ENCODE measurements at places on chromosomes 5 and 9.

- DNase-seq = no peak
Observed at GRCh38 chr5:171275841-171276544, 33.1 kb upstream of the TLX3 start.

- DNase-seq = no peak
Observed at GRCh38 chr5:74440341-74440740, 200.2 kb downstream of the ENC1 start.

- no peak for DNase-seq
Observed at GRCh38 chr5:17204133-17204489, 13.3 kb upstream of the BASP1 start.

DNA sequence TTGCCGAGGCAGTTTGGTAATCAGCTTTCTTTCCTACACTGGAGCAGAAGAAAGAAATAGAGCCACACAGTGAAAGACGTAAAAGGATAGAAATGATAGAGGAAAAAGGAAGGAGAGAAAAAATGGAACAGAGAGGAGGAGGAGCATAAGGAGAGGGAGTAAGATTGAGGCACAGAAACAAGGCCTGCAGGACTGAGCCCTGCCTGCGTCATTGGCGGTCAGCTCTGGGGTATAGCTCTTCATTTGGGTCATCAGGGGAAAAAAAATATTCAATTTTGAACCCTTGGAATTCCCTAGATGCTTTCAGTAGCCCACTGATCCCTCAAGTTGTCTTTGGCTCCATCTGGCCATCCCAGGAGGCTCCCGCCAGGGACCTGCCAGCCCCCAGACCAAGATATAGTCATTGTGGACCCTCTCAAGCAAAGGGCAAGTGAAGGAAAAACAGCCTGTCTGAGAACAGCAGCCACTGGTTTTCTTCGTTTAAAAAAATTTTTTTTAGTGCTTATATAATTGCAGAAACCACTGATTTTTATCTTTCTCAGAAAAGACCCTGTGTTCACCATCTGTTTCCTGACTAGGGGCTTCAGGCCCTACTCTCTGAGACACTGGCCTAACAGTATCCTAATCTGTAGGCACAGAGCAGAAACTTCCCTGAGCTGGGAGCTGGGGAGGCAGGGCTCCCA, 31.3 kb upstream of the MATR3 start:
- no peak for DNase-seq

GRCh38 chr9:85178474-85178873, 508.9 kb downstream of the NTRK2 start:
- DNase-seq = no peak

- no peak for DNase-seq
Observed at GRCh38 chr5:119037496-119038215, 33.2 kb upstream of the DMXL1 start.

DNA sequence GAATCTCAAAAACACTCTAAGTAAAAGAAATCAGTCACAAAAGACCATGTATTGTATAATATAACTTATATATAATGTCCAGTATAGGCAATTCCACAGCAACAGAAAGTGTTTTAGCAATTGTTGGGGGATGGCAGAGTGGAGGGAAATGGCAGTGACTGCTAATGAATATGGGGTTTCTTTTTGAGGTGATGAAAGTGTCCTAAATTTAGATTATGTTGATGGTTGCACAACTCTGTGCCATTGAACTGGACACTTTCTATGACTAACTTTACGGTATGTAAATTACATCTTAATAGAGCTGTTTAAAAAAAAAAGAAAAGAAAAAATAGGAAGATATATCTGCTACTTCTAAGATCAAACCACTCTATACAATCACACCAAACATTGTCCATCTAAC, 124.9 kb upstream of the ZNF462 start:
- DNase-seq = no peak

- no peak for DNase-seq
Observed at GRCh38 chr5:138712324-138712723, 40.9 kb upstream of the CTNNA1 start.

GRCh38 chr9:82115331-82115730, 126.8 kb downstream of the SPATA31D1 start:
- no peak for DNase-seq

- no peak for DNase-seq
Observed at GRCh38 chr9:100756217-100756616, 178.3 kb downstream of the CAVIN4 start.

- DNase-seq = no peak
Observed at GRCh38 chr9:133505901-133506652, 18.7 kb downstream of the MYMK start.

GRCh38 chr9:21711504-21711903, 90.9 kb upstream of the MTAP start:
- no peak for DNase-seq

DNA sequence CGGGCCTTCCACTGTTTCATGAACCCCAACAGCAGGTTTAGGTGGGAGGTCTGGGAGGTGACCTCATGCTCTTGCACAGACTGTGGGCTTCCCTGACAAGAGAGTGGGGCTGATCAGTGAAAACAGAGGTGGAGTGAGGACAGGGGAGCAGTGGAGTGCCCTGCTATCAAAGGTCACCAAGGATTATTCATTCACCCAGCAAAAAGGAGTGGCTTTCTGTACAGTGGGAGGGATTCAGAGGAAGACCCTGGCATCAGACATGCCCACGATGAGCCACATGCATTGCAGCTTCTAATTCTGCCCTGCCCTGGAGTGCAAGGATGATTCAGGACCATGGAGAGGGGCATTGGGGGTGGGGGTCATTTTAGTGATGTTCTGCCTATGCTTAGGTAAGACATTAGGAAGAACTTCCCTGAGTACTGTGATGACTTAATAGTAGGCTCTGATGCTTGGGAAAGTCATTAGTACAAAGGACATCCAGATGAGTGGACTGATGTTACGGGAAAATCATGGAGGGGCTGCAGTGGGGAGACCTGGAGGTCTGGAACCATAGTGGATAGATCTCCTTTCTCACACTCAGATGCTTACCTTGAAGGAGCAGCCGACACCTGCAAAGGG, 12.8 kb downstream of the TRAF1 start:
- DNase-seq = no peak

GRCh38 chr9:104820336-104820735, 56.4 kb downstream of the NIPSNAP3B start:
- no peak for DNase-seq

- no peak for DNase-seq
Observed at GRCh38 chr9:137630679-137631078, 11.9 kb downstream of the EHMT1 start.

DNA sequence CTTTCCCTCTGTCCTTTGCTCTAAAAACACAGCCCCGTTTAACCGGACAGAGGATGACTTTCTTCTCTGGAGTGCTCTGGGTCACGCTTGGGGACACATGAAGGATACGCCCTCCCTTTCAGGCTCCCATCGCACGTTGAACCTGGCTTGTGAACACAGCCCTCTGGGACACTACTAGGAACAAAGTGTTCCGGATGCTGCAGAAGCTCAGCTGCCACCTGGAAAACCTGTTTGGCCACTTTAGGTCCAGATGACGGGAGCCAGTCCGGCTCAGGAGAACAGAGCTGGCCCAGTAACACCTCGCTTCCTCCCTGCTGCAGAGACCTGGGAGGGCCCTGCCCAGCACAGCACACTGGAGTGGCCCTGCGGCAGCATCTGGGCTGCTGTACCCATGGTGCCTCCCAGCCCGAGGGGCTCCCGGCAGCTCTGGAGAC, 60.1 kb downstream of the GADD45G start:
- no peak for DNase-seq

DNA sequence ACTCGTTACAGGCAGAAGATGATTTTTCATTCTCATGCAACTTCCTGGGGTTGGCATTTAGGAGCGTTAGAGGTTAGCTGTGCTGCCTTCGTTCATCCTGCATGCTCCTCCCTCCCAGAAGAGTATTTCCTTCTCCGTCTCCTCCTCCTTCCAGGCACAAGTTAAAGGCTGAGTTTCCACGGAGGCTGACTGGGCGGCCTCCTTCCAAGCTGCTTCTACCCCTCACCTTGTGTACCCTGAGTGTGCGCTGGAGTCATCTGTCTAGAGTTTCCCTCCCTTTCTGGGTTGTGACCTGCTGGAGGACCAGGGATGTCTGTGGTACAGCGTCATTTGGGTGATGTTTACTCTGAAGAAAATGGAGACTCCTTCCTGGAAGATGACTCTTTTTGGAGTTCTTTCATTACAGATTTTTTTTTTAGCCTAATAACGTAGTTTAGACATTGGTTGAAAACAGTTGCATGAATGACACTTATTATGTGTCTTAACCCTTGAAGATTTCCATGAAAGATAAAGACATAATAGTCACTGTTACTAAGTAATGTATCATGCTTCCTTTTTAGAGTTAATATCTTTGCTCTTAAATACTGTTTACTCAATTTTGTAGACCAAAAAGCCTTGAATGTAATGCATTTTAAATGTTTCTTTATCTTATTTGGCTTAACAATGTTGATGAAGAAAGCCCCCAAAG, 146.9 kb downstream of the TENT4A start:
- no peak for DNase-seq

DNA sequence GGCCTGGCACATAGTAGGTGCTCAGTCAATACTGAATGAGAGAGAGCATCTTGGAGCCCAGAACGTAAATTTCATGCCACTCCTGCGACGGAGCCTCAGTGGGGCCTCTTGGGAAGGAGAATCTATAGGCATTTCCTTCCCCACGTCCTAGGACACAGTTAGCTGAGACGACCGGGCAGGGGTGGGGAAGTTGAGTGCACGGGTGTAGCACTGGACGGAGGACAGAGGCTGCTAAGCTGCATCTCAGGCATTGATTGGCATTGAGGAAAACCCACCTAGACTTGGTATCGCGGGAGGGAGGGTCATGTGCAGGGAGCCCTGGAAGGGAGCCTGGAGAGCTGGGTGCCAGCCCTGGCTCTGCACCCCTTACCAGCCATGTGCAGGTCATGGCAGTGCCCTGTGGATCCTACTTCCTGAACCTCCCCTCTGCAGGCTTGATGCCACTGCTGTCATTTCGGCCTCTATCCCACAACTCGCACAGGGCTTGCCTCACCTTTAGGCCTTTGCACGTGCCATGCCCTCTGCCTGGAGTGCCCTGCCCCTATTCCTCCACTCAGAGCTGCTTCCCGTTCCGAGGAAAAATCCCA, 25.6 kb downstream of the NEK6 start:
- no peak for DNase-seq

- no peak for DNase-seq
Observed at GRCh38 chr9:98241357-98242300, 13.8 kb downstream of the TBC1D2 start.

GRCh38 chr5:171628633-171628974, 157.0 kb upstream of the SMIM23 start:
- DNase-seq = no peak

GRCh38 chr5:145943674-145944121, 7.3 kb downstream of the SH3RF2 start:
- DNase-seq = no peak

GRCh38 chr5:98016771-98017170, 756.7 kb upstream of the RGMB start:
- no peak for DNase-seq

- no peak for DNase-seq
Observed at GRCh38 chr9:77841739-77842386, 189.7 kb downstream of the GNAQ start.

- no peak for DNase-seq
Observed at GRCh38 chr9:98808411-98808815, 943 bp downstream of the GALNT12 start.

DNA sequence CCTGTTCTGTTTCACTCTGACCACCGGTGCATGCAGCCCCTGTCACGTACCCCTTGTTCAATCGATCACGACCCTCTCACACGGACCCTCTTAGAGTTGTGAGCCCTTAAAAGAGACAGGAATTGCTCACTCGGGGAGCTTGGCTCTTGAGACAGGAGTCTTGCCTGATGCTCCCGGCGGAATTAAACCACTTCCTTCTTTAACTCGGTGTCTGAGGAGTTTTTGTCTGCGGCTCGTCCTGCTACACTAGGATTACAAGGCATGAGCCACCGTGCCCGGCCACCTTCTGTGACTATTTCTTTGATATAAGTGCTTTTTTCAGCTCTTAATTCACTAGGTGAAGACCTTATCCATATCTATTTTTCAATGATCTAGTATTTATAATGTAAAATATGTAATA, 167.5 kb downstream of the TTC39B start:
- no peak for DNase-seq

DNA sequence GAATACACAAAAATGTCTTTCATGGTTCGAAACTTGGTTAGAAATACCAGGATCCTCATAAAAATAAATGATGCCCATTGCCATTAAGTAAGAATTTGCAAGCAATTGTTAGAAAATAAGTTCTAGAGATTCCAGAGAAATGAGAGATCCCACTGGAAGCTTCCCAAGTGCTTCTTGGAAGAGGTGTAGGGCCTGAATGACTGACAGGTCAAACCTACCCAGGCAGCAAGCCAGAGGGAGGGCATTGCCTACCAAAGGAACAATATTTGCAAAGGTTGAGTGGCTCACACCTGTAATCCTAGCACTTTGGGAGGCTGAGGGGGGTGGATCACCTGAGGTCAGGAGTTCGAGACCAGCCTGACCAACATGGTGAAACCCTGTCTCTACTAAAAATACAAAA, 777.0 kb upstream of the WWC1 start:
- DNase-seq = no peak

DNA sequence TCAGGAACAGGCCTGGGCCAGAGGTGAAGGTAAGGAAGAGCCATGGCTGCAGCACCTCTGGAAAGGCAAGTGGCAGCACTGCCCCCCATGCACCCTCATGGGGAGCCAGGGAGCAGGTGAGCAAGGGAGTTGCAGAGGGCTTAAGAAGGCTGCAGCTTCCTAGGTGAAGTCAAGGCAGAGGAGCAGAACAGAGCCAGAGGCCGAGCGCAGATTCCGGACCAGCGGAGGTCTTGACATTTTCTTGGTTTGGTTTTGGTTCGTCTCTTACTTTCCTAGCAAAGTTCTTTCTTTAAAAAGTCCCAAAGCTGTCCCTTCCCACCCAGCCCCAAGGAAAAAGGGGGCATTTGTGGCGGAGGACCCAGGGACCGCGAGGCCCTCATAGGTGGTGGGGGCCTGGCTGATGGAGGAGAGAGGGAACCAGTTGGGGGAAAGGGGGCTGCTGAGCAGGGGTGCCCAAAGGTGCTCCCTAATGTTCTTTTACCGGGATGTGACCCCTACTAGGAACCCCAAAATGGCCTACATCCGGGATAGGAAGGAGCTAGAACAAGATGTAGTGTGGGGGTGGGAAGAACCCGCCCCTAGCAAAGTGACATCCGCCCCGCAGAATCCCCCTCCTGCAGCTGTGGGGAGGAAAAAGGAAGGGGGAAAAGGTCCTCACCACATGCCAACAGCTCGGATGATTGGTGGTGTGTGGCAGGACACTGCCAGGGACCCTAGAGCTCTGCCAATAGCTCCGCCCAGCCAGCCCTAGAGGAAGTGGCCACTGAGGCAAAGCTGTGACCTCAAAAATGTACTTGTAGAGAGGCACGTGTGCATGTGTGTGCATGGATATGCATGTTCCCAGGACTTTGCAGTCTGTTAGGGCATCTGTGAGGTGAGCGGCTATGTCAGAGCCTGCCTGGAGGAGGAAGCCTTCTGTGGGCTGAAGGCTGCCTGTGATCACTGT, 914 bp upstream of the CD72 start:
- DNase-seq = peak; percentile 74

- DNase-seq = no peak
Observed at GRCh38 chr5:149282966-149283332, 11.3 kb downstream of the AFAP1L1 start.

- no peak for DNase-seq
Observed at GRCh38 chr5:39794513-39795210, 369.9 kb upstream of the DAB2 start.

Measured in CD4-positive, alpha-beta T cell treated with Interleukin-15 for 1 hour (primary cell).